ENCODE measurements at places on chromosomes 7 and 10.

DNA sequence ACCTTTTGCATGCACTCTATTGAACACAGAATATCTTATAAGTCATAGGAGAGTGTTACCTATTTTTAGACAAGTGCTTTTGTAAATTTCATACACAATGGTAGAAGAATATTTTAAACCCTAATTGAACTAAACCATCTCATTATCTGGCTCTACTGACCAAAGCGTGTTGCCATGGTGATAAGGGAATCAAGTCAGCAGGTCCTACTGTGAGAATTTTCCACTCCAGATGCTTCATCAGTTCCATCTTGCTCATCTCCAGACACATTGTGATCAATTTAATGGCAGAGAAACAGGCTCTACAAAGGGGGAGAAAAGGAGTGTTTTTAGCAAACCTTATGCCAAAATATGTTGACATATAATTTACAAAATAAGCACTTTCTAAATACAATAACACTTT lies 621.9 kb upstream of the GHITM start:
- no peak for DNase-seq

GRCh38 chr10:42112331-42113157 lies 525.8 kb downstream of the ZNF33B start:
- no peak for DNase-seq

GRCh38 chr7:99210265-99210970 lies 2.5 kb upstream of the KPNA7 start:
- DNase-seq: no peak

DNA sequence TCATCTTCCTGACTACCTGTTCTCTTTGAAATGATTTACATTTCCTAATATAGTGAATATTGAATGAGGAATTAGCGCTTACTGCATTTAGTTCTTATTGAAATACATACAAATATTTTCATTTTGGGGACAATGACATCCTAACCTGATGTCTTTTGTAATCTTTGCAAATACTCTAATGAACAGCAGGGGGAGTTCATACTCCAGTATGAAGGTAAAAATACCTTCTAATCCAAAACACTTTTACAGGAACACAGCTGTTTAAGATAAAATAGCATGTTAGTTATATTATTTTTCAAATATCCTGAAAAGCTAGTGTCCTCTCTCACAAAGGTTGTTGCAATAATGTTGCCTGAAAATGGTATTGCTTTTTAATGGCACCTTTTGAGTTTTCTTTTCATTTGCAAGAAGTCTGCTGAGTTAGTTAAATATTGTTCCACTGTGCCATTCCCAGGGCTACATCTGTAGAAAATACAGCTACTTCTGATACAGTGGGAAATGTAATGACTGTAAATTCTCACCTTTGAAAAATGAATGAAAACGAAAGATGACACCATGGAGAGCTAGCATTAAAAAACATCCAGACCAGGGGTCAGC lies 400.0 kb downstream of the PHF14 start:
- DNase-seq: peak; percentile 8

DNA sequence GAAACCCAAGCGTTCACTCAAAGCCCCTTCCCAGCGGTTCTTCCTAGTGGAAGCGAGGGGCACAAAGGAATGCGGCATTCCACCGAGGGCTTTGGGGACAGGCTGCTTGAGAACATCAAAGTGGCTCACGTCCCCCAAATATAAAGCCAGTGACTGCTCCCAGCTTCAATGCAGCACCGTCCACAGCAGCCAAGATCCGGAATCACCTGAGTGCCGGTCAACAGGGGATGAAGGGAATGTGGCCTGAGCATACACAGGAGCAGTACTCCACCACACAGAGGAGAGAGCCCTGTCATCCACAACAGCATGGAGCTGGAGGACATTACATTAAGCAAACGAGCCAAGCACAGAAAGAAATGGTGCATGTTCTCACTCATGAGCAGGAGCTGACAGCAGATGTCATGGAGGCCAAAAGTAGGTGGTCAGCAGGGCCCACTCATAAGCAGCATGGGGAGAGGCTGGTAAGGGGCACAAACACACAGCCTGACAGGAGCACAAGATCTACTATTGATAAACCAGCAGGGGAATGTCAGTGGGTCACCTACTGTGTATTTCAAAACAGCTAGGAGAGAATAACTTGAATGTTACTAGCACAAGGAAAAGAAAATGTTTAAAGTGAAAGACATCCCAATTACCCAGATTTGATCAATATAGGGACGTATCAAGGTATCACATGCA lies 79.5 kb downstream of the DIP2C start:
- DNase-seq: peak; percentile 40

DNA sequence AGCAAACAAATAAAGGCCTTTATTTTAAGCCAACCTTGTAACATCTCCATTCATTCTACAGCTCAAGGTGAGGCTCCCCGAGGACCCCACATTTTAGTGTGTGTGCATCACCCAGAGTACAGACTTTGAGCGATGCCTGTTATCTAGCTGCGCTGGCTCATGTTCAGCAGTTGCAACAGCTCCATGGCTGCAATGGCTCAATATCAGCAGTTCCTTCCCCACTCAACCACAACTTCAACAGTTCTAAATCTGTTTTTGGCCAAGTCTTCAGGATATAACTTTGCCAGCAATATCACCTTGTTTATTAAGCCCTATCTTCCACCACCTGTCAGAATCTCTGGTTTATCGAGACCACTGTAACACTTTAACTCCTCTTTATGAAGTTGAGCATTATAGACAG lies 95.8 kb downstream of the WNT2 start:
- DNase-seq: no peak

- DNase-seq: no peak
These were observed 153.4 kb downstream of the SGMS1 start for GRCh38 chr10:50470345-50470744.

DNA sequence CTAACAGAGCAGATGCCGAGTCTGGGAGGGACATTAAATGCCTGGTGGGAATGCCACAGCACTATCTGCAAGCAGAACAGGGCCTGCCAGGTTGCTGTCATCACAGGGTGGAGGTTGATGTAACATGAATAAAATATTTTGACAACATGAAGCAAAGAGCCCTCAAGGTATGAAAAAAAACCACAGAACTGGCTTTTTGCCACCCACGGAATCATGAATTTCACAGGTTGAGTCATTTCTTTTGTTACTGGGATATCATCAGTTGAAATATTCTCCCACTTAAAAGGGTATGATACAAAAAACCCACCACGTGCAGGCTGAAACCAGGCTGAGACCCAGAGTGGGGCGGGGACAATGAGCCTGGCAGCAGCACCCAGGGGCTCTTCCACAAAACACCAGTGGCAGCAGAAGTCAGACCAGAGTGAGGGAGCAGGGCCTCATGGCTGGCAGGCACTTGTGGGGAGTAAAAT lies 220.1 kb downstream of the TNS3 start:
- DNase-seq: peak; percentile 60

GRCh38 chr7:36261019-36261754 lies 108.1 kb downstream of the EEPD1 start:
- DNase-seq: no peak

DNA sequence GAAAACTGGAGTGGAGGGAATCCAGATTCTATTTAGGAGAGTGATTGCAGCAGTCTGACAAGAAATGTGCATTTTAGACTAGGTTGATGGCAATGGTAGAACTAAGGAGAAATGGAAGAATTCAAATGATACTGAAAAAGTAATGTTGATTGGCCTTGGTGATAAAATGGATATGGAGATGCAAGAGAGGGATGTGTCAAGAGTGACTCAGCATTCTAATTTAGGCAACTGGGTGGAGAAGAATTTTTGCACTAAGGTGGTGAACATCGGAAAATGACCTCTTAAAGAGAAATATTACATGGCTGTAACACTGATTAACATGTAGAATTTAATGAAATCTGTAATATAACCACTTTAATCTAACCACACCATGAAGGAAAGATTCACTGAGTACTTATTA lies 806.5 kb downstream of the PHTF2 start:
- no peak for DNase-seq

All from G401 (cell line).